ENCODE measurements at places on chromosomes 6 and 20.

DNA sequence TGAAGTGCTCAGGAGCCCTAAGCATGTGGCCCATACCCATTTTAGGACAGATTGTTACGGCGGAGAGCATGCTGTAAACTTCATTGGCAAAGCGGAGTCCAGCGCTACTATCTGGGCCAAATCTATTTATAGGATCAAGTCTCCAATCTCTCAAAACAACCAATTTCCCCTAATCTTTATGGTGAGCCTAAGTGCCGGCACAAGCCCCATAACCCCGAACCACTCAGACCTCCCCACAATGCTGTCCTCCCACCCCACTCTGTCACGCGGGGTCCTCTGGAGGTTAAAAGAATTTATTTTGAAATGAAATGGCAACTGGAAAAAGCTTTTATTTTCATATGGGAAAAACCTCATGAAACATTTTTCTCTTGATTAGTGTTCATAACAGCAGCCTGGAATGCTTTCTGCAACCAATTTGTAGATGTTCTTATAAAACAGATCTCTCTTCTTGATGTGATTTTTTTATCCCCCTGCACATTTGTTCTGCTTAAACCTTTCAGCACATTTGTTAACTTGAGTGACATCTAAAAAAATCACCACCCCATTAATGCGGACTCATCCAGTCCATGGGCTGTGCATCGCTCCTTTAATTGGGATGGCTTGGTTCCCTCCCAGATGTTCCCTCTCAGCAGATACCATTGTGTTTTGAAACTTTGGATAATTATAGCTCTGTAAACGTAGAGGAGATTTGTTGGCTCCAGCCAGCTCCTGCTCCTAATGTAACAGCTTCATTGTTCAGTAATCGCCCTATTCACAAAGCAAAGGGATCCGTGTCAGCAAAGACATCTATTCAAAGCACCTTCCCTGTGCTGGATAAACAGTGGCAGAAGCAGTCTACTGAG lies 323.6 kb downstream of the CD83 start:
- DNase-seq = no peak

- DNase-seq = no peak
Observed at GRCh38 chr6:85404564-85405174, 45.2 kb upstream of the NT5E start.

DNA sequence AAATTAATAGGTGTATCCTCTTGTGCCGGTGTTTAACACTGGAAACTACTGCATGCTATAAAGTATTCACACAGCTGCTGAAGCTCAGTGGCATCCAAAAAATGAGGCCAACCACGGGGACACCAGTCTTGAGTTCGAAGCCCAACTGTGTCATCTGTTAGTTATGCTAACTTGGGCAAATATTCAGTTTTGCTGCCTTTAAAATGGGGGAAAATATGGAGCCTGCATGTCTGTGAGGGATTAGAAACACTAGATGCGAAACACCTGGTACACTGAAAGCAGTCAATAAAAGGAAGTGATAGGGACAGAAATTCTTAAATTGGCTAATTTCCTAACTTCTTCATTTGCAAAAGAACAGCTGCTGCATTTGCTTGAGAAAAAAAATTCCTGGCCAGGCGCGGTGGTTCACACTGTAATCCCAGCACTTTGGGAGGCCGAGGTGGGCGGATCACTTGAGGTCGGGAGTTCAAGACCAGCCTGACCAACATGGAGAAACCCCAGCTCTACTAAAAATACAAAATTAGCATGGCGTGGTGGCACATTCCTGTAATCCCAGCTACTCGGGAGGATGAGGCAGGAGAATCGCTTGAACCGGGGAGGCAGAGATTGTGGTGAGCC lies 36.6 kb upstream of the MLIP start:
- DNase-seq = no peak

DNA sequence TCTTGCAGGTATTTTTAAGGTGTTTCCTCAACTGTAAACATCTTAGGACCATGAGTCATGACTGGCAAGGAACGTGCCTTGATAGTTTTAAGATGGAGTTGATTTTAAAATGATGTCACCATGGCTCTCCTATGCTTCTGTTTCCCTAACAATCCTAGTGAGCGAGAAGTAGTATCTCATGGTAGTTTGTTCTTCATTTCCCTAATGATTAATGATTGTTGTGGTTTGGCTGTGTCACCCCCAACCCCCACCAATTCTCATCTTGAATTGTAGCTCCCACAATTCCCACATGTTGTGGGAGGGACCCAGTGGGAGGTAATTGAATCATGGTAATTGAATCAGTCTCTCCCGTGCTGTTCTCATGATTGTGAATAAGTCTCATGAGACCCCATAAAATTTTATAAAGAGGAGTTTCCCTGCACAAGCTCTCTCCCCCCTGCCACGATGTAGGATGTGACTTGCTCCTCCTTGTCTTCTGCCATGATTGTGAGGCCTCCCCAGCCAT lies 16.8 kb upstream of the BNIP5 start:
- DNase-seq = no peak

GRCh38 chr6:36248980-36249379 lies 20.9 kb upstream of the PNPLA1 start:
- DNase-seq = no peak

DNA sequence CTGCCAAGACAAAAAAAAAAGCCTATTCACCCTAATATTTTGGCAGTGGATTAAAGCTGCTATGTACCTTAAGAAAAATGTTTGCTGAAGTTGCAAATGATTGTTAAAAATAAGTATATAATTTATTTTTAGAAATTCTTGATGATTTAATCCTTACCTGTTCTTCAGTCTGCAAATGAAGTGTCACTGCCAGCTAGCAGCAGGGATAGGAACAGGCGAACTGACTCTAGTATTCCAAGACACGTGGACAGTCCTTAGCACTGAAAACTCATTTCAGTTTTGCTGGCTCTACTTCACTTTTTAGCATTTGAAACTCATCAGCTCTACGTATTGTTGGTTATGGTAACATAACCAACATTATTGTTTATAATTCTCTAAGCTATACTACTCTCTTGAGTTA lies 204.4 kb upstream of the ID4 start:
- no peak for DNase-seq

GRCh38 chr6:89436226-89436625 lies 3.3 kb downstream of the ANKRD6 start:
- no peak for DNase-seq

Measured in esophagus squamous epithelium (tissue), 5 donors.